ENCODE measurements at places on chromosomes 12 and 14. TPM values are rescaled to one million over a fixed set of nuclear protein-coding genes. Genes with fewer than 3 reads are reported as not detected.

- no peak for DNase-seq
Measured at GRCh38 chr14:83908419-83908818, 1621.5 kb upstream of the FLRT2 start.

- DNase-seq: no peak
Measured at GRCh38 chr14:68547305-68548193, 245.3 kb downstream of the ZFP36L1 start.

The TAS2R31 gene
- total RNA-seq: 3.9 TPM

DNA sequence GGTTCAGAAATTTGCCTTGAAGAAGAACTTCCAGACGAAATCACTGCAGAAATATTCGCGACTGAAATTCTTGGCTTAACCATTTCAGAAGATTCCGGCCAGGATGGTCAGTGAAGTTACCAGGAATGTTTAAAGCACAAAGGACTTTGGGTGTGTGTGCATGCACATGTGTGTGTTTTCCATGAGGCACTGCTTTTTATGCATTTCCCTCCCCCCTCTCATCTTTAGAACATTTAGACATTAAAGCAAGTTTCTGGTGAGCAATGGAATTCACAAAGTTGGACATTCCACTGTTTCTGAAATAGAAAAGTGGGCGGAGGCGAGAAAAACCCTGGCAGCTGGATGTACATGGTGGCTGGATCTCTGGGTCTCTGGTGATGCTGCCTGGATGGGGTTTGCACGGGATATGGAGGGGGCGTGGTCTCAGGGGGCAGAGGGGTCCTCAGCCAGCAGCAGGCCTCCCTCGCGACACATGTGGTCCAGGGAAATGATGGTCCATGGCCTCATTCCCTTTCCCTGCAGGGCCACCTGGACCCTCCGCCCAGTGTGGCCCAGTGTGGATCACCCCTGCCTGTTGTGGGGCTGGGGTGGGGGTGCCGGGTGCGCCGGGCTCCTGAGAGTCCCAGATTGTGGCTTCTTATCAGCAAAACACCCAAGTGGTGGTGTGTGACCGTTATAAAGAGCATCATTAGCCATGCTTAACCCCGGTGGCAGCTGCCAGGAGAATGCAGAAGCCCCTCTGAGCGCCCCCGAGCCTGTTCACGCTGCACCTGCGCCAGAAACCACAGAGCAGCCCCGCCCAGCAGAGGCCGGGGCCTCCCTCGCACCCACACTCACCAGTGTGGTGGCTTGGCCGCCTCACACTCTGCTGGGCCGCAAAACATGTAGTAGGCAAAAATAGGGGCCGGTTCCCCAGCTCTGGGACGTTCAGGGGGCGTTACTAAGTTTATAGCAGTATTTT is 17.8 kb upstream of the BCL7A start:
- DNase-seq: no peak

- no peak for DNase-seq
Measured at GRCh38 chr12:25083211-25083610, 111.7 kb downstream of the DNAI7 start.

The PTGDR gene
- 0.07 TPM for total RNA-seq

Measured in activated T-helper 2 cell treated with anti-CD3 and anti-CD28 coated beads, Interferon-gamma antibody, Interleukin-2, Interleukin-4, amounts not matched to agents 10 μg/mL and 5 μg/mL and 100 μg/mL, durations not matched to agents 14 hours and 24 hours and 36 hours (primary cell).